Kasumi-1 (cell line): ENCODE measurements at places on chromosomes 3 and 15.

DNA sequence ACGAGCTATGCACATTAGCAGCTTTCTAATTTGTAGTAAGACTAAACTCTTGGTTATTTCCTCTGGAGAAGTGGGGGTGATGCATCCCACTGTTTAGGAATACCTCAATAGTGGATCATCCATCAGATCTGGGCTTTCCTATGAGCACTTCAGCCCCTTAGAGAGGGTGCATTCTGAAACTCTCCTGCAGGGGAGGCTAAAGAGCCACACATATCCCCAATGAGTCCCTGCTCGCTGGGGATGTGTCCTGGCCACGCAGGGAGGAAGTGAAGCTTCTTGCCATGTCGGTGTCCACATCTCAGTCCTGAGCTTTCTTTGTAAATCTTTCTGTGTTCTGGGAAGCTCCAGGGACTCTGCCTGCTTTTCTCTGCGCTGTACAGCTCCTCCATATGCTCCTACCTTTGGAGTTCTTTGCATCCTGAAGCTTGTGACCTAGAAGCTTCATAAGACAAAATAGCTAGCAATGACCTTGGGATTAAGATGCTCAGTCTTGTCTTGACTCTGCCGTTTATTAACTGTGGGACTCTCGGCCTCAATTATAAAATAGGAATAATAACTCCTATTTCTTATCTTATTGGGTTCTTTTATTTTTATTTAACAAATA lies 28.3 kb upstream of the MASP1 start:
- peak; percentile 36 for DNase-seq

DNA sequence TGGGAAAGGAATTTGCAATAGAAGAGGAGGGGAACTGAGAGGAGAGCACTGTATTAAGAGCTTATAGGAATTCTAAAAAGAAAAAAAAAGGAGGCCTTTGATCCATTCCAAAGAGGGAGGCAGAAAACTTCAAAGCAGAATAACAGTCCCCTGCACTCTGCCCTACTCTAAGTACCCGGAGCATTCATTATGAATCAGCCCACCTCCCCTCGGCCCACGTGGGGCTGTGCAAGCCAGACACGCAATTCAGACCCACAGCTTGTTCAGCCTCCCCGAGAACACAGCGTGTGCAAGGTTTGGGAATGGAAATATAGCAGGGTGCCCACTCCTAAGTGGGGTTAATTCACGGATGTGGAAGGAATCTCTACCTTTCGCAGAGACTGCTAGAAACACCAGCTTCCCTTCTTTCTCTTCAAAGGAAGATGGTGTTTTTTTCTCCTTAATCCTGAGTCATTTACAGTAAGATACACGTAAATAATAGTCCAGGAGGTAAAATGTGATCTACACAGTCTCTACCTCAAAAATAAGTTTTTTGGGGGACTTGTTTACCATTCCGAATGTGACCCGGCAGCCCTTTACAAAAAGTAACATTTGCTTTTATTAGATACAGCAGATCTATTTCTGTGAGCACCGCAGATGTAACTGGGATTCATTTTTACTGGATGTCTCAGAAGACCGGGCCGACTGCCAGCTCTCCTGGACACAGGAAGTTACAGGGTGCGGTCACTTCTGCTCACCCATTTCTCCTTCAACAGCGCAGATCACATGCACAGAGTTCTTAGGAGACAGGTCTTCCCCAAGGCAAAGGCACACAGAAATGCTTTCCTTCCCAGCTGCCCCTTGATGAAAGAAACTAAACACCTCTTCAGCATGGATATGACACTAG lies 768.5 kb upstream of the CFAP20DC start:
- DNase-seq: no peak

DNA sequence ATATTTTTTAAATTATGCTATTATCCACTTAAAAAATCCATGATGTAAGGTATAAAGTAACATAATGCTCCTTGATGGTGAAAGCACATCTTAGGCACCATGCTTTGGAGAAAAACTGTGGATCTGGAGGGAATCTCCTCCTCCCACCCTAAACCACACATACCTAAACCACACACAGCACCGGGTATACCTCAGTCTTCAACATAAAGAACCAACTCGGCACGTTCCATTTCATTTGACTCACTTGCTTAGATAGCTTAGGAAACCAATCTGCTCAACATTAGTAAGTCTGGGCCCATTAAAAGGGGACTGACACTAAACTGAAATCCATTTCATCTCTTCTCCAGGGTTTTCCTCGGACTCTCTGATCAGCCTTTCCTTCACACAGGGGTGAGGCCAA lies 945.7 kb upstream of the CFAP20DC start:
- DNase-seq: no peak

- no peak for DNase-seq
Measured at GRCh38 chr15:68230157-68231100, 901 bp upstream of the CLN6 start.

DNA sequence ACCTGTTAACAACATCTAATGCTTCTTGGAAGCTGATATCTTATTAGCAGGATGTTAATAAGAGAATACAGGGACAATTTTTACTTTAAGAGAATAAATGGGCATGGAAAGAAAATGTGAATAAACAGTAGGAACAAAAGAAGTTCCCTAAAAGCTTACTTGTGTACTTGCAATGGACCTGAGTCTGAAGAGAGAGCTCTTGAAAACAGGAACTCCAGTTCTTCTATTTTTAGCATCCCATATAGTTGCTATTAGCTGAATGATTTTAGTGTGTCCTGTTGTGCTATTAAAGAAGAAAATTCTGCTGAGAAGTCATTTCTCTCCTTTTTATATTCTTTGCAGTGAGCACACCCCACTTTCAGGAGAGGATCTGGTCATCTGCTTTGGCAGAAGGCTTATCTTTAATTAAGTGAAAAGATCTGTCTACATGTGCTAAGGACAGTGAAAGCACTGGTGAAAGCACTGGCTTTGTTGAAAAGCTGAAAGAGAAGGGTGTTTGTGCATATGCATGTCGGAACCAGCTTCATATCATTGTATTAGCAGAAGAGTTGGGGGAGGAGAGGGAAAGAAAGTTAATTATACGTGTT lies 1.4 kb upstream of the ST3GAL6 start:
- peak; percentile 75 for DNase-seq

GRCh38 chr3:138774529-138775253 lies 60.0 kb downstream of the PIK3CB start:
- peak; percentile 76 for DNase-seq

- no peak for DNase-seq
Measured at GRCh38 chr3:20376665-20377217, 190.7 kb upstream of the SGO1 start.

GRCh38 chr3:124275412-124275811 lies 283.5 kb upstream of the ROPN1 start:
- DNase-seq: no peak

DNA sequence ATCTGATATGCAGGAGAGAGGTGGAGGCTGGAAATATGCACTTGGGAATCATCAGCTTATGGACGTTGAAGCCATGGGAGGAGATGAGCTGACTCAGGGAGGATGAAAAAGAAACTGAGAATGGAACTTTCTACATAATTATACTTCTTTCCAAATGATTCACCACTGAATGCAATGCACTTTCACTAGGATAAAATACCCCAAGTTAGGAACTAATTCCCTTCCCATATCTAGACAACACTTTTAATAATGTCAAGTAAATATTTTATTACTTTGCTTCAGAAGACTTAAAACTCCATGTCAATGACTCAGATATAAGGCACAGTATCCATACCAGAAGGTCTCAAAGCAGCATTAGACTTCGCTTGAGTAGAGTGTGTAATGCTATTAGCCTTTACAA lies 24.2 kb downstream of the NPTN start:
- no peak for DNase-seq

- no peak for DNase-seq
Measured at GRCh38 chr3:45683417-45684326, 5.5 kb upstream of the SACM1L start.

DNA sequence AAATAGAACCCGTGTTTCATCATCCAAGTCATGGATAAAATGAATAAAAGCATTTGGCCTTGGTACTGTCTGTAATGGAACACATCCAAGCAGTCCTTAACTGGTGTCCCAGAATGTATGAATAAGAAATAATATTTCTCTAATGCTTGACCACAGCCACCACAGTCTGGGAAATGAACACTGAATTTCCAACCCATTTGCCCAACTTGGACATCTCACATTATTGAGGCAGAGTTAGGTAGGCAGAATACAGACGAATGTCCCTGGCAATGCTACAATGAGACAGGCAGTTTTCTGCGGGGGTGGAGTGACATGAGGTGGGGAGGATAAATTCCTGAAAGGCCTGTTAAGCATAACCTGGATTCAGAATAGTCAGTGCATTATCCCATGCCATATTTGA lies 245.7 kb downstream of the ZIC1 start:
- no peak for DNase-seq

DNA sequence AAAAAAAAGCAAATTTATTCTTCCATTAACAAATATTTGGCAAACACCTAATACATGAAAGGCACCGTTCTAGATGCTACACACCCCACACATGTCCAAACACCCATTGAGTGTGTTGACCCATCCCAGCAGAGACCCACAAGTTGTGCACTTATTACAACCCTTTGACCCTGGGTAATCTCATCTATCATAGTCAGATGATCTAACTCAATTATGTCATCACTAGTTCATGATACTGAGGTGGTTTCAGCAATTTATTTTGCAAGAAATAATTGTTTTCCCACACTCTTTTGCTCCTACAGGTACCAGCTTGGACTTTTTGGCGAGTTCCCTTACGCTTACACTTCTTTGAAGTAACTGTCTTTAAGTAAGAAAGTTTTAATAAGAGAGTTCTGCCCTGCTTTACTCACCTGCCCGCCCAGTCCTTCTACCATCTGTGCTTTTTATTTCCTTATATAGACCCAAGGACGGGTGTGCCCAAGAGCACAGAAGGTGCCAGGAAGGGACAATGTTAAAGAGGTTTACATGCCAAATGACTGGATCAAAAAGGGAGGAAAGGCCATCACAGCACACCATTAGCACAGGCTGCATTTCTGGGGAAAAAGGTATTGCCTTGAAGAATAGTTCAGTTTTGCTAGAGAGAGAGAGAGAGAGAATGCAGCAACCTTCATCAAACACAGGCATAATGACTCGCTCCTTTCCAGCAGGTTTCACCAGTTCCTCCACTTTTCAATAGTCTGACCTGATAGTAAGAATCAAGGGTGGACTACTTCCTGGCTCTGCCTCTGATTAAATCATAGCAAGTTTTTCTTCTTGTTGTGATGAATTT lies 54.5 kb upstream of the ATP11B start:
- DNase-seq: no peak

- DNase-seq: no peak
Measured at GRCh38 chr15:39873978-39874377, 46.1 kb downstream of the GPR176 start.

- DNase-seq: no peak
Measured at GRCh38 chr3:88984832-88985231, 122.6 kb upstream of the EPHA3 start.

GRCh38 chr3:130835483-130835882 lies 58.4 kb upstream of the ATP2C1 start:
- DNase-seq: no peak

- DNase-seq: no peak
Measured at GRCh38 chr3:69776289-69776688, 37.0 kb downstream of the MITF start.

DNA sequence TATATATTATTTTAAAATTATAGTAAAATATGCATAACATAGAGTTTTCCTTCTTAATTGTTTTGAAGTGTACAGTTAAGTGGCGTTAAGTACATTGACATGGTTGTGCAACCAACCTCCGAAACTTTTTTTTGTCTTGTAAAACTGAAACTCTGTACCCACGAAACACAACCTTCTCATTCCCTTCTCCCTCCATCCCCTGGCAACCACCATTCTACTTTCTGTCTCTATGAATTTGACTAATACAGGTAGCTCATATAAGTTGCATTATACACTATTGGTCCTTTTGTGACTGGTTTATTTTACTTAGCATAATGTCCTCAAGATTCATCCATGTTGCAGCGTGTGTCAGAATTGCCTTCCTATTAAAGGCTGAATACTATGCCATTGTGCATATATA lies 179.4 kb downstream of the SATB1 start:
- no peak for DNase-seq

- DNase-seq: no peak
Measured at GRCh38 chr15:67819636-67820035, 5.7 kb upstream of the SKOR1 start.

DNA sequence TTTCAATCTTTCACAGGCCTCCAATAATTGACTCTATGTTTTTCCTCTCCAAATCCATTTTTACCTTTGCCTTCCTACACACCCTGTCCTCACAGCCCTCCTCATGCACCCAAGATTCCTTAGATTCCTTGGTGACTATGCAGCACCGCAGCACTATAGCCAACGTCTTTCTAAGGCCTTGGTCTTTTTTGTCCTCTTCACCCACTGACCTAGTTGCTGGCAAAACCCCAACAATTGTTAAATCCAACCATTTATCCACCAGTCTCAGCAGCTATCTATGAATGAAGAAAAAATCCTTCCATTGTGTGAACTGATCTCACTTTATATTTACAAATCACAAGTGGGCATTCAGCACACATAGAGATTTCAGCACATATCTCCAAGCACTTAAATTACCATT lies 203.9 kb downstream of the VGLL3 start:
- DNase-seq: no peak
